Stimulated activated CD4-positive, alpha-beta T cell treated with anti-CD3 and anti-CD28 coated beads, Interleukin-1b, Interleukin-23, amount 100 ng/mL, for 1 hour (primary cell): ENCODE measurements at places on chromosomes 11 and 22.

GRCh38 chr22:36790648-36791047, 14.7 kb upstream of the IFT27 start:
- no peak for DNase-seq

DNA sequence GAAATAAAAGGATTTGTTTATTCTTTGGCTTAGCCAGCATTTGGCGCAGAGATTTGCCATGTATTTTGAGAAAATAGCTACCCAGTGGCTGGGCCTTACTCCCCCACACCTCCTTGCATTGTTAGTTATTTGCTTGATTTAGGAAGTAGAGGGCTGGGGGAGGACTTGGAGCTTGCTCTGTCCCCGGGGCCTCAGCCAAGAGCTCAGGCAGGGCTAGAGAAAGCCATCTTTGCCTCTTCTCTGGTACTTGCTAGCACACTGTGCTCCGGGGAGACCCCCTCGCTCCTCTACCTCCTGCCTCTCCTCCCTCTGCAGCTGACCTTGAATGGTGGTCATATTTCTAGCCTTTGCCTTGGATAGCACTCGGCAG, 93.0 kb downstream of the SCN3B start:
- no peak for DNase-seq

DNA sequence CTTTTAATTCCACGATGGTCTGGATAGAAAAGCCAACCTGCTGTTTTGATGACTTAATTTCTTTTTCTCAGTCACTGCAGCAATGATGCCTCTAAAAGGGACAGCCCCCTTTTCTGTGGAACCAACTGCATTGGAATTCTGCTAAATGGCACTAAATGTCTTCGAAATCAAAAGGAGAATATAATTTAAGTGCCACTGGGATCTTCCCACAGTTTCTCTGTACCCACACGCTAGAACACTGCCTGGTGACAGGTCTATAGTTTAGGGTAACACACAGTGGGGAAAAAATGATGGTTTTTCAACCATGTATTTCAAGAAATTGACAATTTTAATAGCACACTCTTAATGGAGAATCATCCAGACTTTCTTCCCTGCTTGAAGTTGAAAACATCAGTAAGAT, 182.3 kb downstream of the OPCML start:
- no peak for DNase-seq

DNA sequence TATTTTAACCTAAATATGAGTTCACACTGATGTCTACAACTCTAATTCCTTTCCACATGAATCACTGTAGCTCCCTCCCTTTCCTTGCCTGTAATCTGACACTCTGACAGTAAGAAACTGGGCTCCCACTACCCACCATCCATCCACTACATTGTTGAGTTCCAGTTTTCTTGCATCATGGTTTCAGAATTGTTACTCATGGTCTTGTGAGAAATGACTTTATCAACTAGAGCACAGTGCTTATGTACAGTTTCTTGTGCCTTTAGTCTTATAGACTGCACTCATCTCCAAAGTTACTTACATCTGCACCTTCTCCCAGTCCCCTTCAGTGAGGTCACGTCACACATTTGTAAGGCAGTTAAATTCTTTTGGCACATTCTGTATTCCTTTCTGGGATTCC, 78.6 kb downstream of the RTL6 start:
- no peak for DNase-seq

GRCh38 chr11:9053316-9054035, 37.9 kb downstream of the SCUBE2 start:
- no peak for DNase-seq

DNA sequence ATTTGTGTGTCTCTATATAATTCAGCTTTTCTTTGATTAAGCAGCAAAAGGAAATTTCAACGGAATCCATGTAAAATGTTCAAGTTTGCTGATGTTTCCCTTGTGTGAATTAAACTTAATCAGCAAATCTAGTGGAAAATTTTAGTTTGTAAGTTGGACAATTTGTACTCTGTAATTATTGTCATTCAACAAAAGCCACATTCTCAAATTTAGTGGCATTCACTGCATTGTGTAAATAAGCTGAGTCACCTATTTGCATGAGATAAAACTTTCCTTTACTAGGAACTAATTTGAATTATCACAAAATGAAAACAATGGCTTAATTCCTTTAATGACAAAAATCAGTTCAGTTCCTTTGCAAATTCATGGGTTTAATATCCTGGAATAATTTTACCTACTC, 784.2 kb upstream of the CCDC179 start:
- DNase-seq, result no peak
